Activated CD8-positive, alpha-beta memory T cell treated with anti-CD3 and anti-CD28 coated beads, Interleukin-2, amount 50 U/mL, for 48 hours (primary cell): ENCODE measurements at places on chromosomes 1 and 21.

- peak; percentile 29 for DNase-seq
Observed at GRCh38 chr1:5947071-5947821, 45.0 kb downstream of the NPHP4 start.

DNA sequence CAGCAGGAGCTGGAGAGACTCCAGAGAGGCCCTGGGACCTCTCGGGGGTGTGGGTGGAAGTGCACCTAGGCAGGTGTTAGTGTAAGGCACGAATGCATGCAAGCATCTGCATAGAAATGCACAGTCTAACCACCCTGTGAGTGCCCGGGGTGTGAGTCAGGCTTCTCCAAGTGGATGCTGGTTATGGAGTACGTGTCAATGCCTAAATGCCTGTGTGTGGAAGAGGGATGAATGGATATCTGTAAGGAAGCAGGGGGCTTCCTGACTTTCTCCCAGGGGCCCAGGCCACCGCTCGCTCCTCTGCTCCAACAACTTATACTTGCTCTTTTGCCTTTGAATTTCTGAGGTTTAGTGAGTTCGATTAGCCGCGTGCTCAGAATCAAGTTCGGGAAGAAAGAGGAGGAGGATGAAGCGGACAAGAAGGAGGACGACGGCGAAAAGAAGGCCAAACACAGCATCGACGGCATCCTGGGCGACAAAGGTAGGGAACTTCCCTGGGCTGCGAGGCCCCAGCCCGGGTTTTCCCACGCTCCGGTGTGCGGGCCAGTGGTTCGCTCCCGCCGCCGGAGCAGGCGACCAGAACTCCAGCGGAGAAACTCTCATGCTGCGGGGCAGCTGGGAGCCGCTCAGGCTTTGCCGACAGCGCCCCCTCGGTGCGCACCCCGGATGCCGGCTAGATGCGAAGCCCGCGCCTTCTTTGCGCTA lies 5.4 kb downstream of the PAX7 start:
- no peak for DNase-seq

- no peak for DNase-seq
Observed at GRCh38 chr1:101507547-101507971, 270.7 kb downstream of the S1PR1 start.

GRCh38 chr1:182684116-182684828 lies at the start of gene RGS8:
RGS8 (minus strand) TSS chr1:182684587; CDS start chr1:182669649, 14,938 bp downstream.
- no peak for DNase-seq

GRCh38 chr1:9466780-9467758 lies 72.2 kb upstream of the SLC25A33 start:
- no peak for DNase-seq

DNA sequence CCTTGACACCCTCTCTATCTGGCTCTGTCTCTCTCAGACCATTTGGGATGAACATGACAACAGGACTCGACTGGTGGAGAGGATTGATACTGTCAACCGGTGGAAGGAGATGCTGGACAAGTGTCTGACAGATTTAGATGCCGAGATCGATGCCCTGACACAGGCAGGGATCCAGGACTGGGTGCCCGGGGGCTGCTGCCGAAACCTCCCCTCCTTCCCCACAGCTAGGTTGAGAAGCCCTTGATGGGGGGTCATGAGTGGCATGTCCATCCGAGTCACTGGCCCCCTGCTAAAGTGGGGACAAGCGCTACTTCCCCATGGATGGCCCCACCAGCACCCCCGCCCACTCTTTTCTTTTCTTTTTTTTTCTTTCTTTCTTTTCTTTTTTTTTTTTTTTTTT lies 1.2 kb downstream of the TEKT2 start:
- peak; percentile 45 for DNase-seq

- DNase-seq: no peak
Observed at GRCh38 chr1:181587870-181588438, 104.6 kb downstream of the CACNA1E start.

DNA sequence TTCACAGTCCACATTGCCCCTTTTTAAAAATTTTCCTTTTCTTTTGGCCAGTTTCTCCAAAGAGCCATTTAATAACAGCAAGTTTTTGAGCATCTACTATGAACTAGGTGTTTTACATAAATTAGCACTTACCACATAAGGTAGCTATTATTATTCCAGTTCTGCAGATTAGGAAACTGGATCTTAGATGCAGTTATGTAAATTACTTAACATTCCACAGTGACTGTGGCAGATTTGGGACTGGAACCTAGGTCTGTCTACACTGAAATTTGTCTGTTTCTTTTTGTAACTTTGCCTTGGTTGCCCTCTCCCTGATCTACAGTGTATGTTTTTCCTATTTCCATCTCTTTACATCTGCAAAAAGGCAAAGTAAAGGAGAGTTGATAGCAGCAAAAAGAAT lies 164.8 kb upstream of the ATP1B1 start:
- no peak for DNase-seq

- no peak for DNase-seq
Observed at GRCh38 chr1:56577406-56578137, 1.8 kb downstream of the PLPP3 start.

GRCh38 chr1:228920831-228921230 lies 185.6 kb downstream of the RHOU start:
- no peak for DNase-seq

DNA sequence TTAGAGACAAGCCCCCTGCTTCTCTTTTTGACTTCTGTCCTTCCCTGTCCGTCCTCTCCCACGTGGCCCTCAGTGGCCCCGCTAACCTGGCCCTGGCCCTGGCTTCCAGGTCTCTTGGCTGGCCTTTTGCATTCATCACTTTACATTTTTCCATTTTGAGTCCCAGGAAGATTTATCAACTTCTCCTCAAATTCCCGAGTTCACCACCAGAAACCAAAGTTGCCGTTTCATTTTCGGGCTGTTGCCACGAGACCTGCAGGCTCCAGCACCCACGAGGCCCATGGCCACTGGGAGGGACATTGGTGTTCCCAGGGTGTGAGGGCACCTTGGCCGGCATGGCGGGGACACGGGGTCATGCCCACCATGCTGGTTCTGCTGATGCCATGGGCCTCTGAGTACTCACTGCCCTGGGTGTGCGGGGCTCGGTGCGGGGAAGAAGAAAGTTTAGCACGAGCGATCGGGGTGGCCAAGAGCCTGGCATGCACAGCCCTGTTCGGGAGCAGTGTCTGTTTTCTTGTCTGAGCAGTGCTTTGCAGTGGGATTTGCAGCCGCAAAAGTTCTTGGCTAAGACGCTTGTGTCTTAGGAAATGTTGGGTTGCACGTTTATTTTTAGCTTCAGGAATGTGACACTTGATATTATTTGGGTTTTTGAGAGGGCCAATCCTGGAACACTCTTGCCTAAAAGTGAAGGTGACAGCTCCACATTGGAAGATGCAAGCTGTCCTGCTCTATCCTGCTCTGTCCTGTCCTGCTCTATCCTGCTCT lies 40.4 kb upstream of the ADARB1 start:
- DNase-seq: no peak

DNA sequence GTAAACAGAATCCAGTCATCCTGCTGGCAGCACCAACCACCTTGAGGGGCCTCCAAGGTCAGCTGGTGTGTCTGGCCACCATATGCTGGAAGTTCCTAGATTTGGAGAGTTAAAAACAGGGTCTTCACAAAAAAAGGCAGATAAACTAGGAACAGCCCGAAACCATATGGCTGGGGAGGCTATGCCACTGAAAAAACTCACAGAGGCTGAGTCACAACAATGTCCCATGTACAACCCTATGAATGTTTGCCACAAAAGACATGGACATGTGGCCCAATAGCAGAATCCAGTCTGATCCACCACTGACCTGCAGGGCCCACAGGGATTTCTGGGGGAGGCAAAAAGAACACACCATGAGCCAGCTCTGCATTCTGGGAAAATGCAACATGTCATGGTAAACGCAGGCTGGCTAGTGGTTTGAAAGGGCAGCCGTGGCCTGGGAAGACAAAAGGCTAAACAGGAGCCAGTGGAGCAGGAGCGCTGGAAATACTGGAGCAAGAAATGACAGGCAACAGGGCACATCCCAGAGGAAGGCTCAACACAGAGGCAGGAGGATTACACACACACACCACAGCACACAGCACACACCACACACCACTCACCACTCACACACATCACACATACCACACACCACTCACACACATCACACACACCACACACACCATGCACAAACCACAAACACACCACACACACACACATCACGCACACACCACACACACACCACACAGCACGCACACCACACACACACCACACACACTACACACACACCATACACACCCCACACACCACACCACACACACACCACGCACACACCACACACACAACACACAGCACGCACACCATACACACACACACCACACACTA lies 55.4 kb downstream of the HSF2BP start:
- DNase-seq: no peak

GRCh38 chr1:230495891-230496385 lies 69.8 kb upstream of the PGBD5 start:
- no peak for DNase-seq

DNA sequence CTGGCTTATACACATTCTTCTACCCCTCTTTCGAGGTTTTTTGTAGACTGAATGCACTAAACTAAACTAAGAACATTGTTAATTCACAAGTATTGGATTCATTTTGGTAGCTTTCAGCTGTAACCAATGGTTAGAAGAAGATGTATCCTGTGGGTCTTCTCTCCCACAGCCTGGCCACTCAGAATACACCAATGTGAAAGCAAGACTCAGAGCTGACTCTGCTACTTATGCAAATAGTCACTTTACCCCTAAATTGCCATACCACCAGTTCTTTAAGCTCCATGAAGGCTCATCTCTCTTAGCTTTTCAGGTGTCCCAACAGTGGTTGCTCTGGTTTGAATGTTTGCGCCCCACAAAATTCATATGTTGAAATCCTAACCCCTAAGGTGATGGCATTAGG lies 60.1 kb downstream of the RGS13 start:
- no peak for DNase-seq

GRCh38 chr21:41816583-41817165 lies 49.8 kb upstream of the RIPK4 start:
- DNase-seq: peak; percentile 79

GRCh38 chr1:206477110-206477509 lies 6.8 kb downstream of the IKBKE start:
- no peak for DNase-seq

DNA sequence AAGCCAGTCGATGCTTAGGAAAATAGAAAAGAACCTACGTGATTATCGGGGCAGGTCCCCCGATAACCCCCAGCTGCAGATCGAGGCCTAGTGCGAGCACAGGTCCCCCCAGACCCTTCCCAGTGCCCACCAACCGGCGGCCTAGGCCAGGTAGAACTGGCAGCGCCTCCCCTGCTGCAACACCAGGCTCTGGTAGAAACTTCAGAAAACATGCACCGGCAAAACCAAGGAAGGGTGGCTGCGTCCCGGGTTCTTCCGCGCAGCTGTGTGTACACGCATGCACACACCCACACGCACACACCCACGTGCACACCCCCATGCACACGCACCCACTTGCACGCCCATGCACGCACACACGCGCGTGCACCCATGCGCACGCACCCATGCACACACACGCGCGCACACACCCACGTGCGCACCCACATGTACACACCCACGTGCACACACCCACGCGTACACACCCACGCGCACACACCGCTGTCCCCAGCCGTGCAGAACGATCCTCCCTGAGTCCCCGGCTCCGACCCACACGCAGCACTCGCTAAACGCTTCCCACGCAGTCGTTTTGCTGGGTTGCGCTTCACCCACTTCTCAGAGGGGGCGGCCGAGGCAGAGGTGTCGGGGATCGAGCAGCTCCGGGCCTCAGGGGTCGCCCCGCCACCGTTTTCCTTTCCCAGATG lies 5.2 kb downstream of the TSPEAR start:
- peak; percentile 39 for DNase-seq

DNA sequence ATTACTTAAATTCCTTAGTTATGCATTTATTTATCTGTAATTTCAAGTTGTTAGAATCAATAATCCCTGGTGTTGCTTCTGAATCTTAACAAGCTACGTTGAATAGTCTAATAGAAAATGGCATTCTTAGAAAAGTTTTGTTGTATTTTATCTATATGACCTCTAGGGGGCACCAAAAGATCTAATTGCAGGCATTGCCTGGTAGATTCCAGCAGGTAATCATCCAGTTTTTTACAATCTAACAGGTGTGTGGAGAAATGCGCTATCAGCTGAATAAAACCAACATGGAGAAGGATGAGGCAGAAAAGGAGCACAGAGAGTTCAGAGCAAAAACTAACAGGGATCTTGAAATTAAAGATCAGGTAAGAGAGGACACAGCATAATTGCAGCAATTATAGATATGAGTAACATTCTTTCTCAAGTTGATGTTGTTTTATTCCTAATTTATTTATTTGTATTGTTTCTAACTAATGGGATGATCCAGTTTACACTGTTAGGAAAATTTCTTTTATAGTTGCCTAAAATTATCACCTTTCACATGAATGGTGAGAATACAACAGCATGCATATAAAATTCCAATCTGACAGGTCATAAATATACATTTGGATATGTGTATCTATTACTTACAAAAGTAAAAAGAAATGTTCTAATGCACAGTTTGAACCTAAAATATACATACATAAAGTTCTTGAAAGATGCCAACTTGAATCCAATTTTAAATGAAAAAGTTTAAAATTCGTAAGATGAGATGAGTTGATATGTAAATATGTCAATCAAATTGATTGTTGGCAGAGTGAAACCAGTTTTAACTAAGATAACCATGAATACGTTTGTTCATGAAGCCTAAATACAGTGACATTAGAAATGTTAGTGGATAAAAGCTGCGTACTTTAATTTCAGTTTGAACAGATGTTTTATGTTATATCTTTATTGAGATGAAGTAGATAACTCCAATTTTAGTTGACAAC lies 88.4 kb downstream of the SDCCAG8 start:
- no peak for DNase-seq

GRCh38 chr1:145953861-145954260 lies 4.0 kb downstream of the LIX1L start:
- DNase-seq: no peak

GRCh38 chr1:186903374-186904136 lies 74.8 kb downstream of the PLA2G4A start:
- DNase-seq: no peak

DNA sequence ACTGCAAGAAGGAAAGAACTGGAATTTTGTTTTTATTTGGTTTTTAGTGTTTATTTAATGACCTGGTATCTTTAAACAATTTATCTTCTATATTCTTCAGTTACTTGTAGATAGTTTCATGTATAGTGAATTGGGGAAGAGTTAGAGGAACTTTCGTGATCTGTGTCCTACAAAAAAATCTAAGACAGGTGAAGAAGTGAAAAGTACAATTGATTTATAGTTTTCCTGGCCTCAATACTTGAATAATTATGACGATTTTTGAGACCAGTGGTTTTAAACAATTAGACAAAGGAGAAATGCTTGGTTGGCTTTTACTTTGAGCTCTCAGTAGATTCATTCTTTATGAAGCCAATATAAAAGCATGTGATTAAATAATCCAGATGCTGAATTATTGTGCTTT lies 7.5 kb downstream of the MIER1 start:
- DNase-seq: no peak

- DNase-seq: no peak
Observed at GRCh38 chr21:20272791-20273362, 725.3 kb upstream of the NCAM2 start.

- no peak for DNase-seq
Observed at GRCh38 chr1:240405751-240406150, 206.2 kb downstream of the GREM2 start.
